Uterus (tissue), 4 donors: ENCODE measurements at places on chromosomes 11 and 22. TPM values are rescaled to one million over a fixed set of nuclear protein-coding genes. Genes with fewer than 3 reads are reported as not detected.

GRCh38 chr11:19753451-19754106 is 40.9 kb downstream of the NAV2 start:
- no peak for DNase-seq

DNA sequence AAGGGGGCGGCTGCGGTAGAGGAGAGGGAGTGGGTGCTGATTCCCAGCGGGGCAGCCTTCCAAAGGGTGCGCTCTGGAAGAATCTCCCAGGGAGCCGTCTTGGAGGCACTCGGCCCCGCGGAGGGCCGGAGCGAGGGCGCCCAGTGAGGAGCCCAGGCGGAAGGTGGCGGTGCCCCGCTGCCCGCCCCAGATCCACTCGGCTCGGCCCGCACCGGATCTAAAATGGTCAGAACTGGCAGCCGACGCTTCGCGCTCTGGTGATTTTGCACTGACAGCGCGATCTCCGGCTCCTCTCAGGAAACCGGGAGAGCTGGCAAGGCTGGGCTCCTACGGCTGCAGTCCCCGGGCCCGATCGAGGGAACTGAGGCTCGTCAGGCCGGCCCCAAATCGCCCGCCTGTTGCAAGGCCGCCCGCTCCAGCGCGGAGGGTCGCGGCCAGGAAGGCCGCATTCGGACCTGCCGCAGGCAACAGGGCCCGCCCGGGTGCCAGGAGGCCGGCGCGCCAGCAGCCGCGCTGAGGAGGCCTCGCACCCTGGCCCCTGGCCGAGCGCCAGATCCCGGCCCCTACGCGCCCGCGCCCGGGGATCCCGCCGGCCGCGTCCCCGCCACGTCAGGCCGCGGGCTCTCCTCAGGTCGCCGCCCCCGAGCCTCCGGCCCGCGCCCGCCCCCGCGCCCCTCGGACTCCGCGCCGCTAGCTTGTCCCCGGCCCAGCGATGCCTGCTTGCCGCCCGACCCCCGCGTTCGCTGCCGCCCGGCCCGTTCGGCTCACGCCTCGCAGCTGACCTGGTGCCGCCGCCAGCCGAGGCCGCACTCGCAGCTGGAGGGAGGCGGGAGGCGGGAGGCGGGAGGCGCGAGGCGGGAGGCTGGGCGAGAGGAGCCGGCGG is at the start of gene KLHL22:
Gene KLHL22, minus strand, starts transcription at position 818 of the 883 bp plus-strand sequence. CDS start 6,584 bp downstream, outside the sequence.
- no peak for DNase-seq

DNA sequence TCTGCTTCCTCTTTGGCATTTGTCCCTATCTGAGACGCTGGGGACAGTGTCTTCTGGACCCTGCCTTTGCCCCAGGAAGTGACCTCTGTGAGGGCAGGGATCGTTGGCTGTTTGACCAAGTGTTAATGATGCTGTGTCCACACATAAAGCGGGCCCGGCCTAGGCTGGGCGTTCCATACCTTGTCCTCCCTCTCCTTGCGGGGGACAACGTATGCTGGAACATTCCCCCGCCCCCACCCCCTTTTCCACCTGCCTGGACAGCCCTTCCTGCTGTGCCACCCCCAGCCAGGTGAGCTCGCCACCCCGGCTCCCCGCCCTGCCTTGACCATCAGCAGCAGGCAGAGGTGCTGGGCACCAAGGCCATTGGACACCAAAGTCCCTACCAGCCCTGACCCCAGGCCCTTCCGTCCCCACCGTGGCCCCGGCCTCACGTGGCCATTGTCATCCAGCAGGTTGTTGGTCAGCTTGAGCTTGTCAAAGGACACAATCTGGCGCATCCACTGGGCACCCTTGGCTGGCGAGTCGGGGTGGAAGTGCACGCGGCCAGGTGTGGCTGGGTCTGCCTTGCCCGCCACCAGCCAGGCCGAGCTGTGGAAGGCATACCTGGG is 4.1 kb upstream of the NUDT8 start:
- DNase-seq = no peak

DNA sequence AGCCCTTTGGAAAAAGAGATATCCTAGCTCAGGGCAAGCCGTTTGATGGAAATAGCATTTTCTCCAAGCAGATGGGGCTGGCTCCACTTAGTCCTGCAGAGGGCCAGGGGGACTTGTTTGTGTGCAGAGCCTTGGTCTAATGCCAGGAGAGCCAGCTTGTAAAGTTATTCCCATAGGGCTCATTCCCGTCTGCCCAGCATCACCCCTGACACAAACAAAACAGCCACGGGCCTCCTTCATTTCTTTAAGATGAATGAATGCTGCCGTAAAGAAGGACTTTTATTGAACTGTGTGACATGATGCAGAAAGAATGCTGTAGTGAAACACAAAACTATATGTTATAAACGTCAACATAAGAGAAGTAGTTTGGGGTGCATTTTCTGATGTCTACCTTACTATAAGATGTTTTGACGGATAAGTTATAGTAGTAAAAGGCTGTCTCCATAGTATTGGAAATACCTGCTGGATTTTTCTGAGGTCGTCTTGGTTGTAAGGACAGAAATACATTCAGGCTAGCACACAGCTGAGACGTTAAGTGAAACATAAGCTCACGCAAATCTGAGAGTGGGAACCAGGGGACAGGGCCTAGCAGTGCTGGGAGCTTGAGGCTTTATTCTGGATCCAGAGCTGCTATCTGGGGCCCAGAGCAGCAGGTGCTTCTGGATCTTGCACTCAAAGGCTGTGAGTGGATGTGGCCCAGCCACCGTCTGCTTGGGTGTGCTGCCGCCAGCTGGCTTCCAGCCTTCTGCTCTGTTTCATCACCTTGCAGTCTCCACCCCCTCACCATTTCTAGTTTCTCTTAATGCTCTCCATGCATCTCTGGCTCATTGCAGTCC is 53.3 kb downstream of the NCAM1 start:
- peak; percentile 53 for DNase-seq

DNA sequence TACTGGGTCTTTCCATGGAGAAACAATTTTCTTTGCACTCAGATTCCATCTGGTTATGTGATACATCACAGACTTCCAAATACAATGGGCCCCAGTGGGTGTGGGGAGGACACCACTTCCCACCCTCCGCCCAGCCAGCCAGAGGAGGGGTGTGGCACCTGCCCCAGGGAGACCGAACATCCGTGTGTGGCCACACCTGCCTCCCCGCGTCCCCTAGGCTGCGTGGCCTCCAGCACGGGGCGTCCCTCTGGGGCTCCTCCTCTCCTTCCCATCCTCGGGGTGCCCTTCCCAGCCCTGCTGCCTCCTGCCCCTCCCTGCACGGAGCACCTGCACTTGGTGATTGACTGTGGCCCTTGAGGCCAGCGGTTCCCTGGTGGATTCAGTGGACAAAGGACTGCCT is 49.1 kb downstream of the CERK start:
- no peak for DNase-seq

- DNase-seq = no peak
These were observed 100.0 kb upstream of the OR4B1 start for GRCh38 chr11:48116437-48117228.

DNA sequence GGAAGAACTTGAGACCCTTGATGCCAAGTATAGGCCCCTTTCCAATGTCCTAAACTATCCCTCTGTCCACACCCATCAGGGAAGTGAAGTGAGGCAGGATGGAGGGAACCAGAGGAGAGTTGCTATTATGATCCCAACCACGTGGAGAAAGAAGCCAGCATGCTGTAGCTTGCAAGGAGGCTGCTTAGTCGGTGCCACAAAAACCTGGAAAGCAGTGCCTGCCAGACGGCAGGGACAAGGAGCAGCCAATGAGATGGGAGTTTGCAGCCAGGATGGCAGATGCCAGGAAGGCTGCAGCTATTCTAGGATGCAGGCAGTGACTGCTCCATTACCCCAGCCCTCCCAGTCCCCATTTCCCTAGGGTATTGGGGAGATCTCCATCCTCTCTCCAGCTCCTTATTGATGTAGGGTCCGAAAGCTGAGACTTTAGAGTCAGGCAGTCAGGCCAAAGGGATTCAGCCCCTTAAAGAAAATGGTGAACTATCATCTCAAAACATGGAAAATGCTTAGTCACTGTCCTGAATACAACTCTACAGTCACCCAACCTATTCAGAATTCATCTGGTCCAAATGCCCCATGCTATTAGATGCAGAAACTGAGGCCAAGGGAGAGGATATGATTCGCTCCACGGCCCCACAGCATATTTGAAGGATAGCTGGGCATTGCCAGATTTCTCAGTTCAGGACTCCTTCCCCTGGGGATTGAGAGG is 18.4 kb upstream of the LRRC55 start:
- no peak for DNase-seq

DNA sequence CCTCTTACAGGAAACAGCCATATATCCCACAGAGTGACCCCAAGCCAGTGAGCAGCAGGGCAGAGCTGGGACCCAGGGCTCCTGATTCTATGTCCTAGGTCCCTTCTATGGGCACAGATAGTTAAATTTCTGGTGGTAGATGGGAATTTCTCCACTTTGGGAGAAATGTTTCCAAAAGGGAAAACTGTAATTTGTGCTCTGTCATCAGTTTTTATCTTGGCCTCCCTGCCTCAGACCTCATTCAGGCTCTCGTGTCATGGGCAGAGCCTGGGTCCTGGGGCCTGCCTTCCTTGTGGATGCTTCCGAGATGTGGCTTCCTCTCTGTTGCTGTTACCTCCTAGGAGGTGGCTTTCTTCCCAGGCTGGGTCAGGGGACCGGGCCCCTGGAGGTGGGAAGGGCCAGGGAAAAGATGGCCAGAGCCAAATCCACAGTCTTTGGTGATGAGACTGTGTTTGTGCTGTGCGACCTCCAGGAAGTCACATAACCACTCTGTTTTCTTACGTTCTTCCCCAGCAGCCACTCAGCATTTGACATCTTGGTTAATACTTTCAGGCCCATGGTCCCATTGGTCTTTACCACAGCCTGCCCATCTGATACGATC is 8.6 kb downstream of the LRRC32 start:
- DNase-seq = no peak

CREB3L1 gene
- 20.8 TPM for total RNA-seq

FOLH1 gene
- total RNA-seq = 3.2 TPM

LINC01488 gene
- total RNA-seq = not detected

VSIG10L2 gene
- total RNA-seq = 1.1 TPM

CDC42BPG gene
- total RNA-seq = 2.7 TPM

ATM gene
- total RNA-seq = 196 TPM

SCO2 gene
- total RNA-seq = not detected
